ENCODE measurements at places on chromosomes 6 and 20.

GRCh38 chr20:52256454-52256853 lies 64.9 kb upstream of the ZFP64 start:
- no peak for DNase-seq

- DNase-seq, result no peak
These were observed 69.0 kb downstream of the WDR27 start for GRCh38 chr6:169632841-169633240.

GRCh38 chr20:56778765-56779195 lies 149.7 kb downstream of the TFAP2C start:
- no peak for DNase-seq

GRCh38 chr6:134322216-134322615 lies 4.3 kb upstream of the SGK1 start:
- DNase-seq, result no peak

- no peak for DNase-seq
These were observed 100.1 kb downstream of the SMLR1 start for GRCh38 chr6:130927305-130927704.

DNA sequence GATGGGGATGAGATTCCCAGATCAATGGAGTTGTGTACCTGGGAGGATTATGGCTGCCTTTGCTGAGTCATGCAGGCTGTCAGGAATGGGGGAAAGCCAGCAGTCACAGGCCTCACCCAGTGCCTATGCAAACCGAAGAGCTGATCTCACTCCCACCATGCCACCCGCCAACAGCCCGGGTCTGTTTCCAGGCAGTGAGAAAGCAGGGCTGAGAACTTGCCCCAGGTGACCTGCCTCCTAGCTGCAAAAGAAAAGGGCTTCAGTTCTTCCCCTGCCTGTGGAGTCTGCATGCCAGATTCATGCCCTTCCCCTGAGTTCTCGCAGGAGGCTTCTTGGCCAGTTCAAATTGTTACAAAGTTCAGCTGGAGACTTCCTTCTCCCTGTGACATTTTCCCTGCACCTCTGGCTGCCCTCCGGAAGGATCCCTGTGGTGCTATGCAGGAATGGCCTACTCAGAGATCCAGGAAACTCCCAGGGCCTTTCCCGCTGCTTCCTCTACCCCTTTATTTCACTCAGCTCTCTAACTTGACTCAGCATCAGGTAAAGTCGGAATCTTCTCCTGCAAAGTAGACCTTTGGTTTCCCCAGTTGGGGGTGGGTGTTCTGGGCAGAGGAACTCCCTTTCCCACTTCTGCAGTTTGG lies 71.5 kb upstream of the B3GAT2 start:
- no peak for DNase-seq

- no peak for DNase-seq
These were observed 6.6 kb downstream of the CALHM4 start for GRCh38 chr6:116560130-116560529.

DNA sequence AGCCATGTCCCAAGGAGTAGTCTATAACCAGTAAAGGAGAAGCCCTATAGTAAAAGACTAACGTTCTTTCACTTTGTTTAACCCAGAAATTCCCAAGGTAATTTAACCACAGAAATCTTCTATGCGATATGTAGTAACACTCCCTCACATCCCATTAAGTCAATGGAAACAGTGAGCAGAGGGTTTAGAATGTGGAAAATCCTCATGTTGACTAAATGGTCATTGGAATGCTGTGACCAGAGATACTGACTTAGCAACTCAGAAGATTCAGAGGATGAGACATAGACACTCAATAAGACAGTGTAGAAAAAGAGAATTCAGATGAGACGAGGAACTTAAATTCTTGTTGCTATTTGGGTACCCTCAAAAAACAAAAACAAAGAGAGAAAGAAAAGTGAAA lies 562.2 kb upstream of the NOX3 start:
- DNase-seq, result no peak

DNA sequence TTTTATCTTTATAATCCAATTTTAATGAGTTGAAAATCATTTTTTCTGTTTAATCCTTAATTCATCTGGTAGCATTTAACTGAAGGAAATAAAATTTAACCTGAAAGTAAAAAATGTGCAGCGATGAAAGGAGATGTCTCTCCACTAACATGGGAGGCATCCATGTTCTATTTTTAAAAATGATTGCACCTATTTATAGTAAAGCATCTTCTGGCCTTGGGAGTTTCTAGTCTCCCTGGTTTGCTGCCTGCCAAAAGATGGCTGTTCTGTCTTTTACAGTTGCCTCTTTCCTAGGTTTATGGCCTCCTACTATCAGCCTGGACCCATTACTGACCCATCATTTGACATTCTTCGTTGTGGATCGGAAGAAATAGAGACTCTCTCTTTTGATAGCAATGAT lies 143.0 kb downstream of the B3GAT2 start:
- no peak for DNase-seq
